CD4-positive, alpha-beta memory T cell (primary cell): ENCODE measurements at places on chromosomes 1 and 21. TPM values are rescaled to one million over a fixed set of nuclear protein-coding genes. Genes with fewer than 3 reads are reported as not detected.

DNA sequence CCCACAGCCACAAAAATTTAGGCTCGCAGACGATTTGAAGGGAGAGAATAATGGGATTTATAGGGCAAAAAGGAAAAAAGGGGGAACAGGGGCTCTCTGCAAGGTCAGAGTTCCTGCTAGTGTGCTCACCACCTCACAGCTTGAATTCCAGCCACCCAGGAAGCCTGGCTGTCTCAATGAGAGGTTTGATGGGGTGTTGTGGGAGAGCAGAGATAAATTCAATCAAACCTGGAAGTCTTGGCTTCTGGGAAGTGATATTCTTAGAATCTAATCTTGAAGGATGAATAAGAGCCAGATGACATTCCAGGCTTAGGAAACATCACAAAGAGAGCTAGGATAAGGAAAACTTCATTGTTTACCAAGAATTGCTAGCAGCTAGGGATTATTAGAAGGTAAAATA, 47.4 kb upstream of the C21orf91 start:
- no peaks in the 10 kb centered on the region for H3K36me3 ChIP-seq
- DNase-seq: no peak

DNA sequence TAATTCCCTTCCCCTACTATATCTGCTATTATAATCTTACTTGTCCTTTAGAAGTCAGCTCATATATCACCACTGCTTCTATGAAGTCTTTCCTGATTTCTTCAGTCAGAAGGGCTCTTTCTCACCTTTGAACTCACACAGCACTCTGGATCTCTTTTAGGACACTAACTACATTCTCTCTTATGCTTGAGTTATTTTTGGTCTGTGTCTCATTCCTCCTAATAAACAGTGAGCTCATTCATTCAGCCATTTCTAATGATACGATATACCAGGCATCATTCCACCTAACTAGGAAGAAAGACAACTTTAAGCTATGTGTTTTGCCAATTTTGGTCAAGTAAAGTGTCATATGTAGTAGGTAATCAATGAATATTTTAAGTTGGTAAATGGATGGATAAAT, 1.2 kb upstream of the STYXL2 start:
- DNase-seq: no peak
- H3K4me1 ChIP-seq: peaks cover 36% of the 10 kb centered on the region
- H3K27ac ChIP-seq: no peak overlapping the region
- no peaks in the 10 kb centered on the region for H3K36me3 ChIP-seq
- no peak overlapping the region for H3K4me3 ChIP-seq
- no peaks in the 10 kb centered on the region for H3K27me3 ChIP-seq

DNA sequence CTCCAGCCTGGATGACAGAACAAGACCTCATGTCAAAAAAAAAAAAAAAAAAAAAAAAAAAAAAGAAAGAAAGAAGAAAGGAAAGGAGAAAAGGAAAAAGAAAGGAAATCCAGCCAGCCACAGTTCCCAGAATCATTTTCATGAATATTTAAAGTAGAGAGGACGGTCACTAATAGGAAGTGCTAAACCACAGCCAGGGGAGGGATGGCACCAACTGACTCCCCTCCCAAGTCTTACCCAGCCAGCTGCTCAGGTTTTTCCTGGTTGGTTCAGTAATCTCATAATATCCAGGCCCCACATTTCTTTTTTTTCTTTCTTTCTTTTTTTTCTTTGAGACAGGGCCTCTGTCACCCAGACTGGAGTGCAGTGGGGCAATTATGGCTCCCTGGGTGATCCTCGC, 63.9 kb upstream of the AK4 start:
- no peaks in the 10 kb centered on the region for H3K4me1 ChIP-seq
- no peak overlapping the region for H3K4me3 ChIP-seq

Gene IFNLR1
- 4.5 TPM for total RNA-seq

Gene RGS16
- total RNA-seq: 1.3 TPM

Gene FMN2
- total RNA-seq: not detected

Gene ETV3L
- total RNA-seq: not detected
